AG04450 (cell line): ENCODE measurements at places on chromosomes 4 and X. TPM values are rescaled to one million over a fixed set of nuclear protein-coding genes. Genes with fewer than 3 reads are reported as not detected.

The PNMA6A gene
- polyA plus RNA-seq = 0.15 and 0.30 TPM in 2 replicates

The FHDC1 gene
- polyA plus RNA-seq = 0.10 and 0.12 TPM in 2 replicates

- DNase-seq = no peak
These were observed 139.6 kb downstream of the IQCM start for GRCh38 chr4:149676076-149676475.

DNA sequence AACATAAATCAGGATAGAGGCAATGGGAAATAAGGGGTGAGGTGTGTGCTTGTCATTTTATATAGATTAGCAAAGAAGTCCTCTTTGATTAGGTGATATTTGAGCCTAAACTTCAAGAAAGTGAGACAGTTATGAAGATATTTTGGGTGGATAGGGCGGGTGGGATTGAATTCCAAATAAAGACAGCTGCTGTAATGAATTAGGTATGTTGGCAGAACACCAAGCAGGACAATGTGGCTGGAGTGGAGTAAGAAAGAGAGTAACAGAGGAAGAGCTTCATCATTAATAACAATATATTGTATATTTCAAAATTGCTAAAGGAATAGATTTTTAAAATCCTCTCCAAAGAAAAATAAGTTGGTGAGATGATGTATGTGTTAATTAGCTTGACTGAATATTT is 91.0 kb upstream of the CENPE start:
- no peak for DNase-seq

DNA sequence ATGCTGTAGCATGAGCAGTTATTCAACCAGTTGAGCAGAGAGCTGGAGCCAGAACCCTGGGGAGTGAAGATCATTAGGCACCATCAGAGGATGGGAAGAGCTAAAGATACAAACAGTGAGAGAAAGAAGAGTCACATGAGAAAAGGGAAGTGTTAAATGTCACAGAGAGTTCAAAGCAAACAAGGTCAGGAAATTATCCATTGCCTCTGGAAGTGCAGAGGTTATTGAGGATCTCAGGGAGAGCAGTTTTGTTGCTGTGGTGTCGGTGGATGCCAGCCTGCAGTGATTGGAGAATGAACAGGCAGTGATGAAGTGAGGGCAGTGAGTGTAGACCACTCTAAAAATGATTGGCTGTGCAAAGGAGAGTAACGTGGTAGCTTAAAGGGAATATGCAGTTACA is 17.7 kb downstream of the SPARCL1 start:
- no peak for DNase-seq

GRCh38 chrX:141278306-141278705 is 36.0 kb upstream of the SPANXC start:
- no peak for DNase-seq

DNA sequence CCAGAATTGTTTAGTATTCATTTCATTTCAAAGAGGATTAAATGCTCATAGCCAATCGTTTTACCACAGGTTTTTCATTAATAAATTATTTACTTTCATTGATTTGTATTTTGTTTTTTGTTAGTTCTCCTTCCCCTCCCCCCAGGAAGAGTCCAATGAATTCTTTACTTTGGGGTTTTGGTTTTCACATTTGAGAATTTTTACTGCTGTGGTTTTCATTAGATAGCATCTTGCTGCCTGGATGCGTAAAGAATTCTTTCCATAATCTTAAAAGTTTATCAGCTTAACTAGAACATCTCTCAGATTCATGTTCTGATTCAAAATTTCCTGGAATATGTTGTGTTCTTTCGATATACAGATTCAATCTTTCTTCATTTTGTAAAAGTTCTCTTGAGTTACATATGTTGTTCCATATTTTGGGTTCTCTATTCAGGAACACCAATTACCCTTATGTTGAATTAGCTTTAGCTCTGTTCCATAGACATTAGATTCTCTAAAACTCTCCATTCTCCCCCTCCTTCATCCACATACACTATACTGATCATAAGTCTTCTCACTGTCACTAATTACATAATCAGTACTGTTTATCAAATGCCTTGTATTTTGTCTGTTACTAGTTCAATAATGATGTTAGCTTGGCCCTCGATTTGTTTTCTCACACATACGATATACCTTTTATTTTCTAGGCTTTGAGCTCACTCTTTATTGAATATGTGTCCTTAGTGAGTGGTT is 184.4 kb downstream of the CAMK2D start:
- no peak for DNase-seq

DNA sequence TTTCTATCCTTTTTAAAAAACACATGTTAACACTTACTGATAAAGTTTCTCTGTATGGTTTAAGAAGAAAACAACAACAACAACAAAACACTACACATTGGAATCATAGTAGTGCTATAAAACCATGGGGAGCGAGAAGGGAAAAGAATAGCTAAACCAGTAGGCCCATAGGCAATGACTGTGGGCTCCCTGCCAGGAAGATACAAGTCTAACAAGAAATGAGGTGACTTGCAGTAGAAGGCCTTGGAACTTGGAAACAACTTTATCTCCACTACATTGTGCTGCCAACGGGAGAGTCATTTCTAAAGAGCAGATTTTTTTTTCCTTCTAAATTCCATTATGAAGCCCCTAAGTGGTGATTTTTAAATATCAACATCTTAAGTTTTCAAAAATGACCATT is 78.0 kb downstream of the GPC4 start:
- no peak for DNase-seq
